Hypothalamus (tissue), 51 donors: ENCODE measurements at places on chromosomes 4 and X.

DNA sequence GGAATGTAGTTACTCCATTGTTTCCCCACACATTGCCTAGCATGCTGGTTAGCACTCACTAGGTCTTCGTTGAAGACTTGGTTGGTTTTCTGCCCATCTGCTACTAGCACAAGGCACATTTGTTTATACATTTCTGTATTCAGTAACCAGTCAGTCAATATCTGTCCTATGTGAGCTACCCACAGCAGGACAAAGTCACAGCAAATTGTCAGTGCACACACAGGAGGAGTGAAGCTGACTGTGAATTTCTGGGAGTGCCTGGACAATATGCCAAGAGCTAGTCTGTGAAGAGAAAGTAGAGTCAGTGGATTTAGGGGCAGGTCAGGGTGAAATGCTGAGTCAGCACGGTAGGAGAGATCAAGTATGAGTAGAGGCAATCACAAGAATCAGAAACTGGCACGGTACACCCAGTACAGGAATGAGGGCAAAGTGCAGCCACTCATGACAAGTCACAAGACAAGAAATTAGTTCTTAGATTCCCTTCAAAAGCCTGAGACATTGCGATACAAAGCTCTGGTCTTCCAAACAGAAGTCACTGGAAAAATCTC is 1049.8 kb upstream of the POU3F4 start:
- no peak for DNase-seq

DNA sequence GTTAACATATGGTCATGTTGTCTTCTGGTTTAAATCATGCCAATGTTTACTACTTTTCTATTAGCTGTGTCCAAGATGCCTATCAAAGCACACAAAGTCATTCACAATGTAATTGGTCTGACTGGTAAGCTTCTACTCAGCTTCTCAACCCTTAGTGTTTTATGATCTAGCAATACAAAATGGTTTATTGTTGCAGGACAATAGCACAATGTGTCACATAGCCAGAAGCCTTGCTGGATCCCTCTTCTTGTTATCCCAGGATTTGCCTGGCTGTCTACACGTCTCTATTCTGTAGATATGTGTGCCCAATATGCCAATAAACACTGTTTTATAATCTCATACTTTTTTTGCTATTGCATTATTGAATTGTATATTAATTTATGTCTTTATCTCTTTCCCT is 1111.0 kb upstream of the AGA start:
- no peak for DNase-seq

DNA sequence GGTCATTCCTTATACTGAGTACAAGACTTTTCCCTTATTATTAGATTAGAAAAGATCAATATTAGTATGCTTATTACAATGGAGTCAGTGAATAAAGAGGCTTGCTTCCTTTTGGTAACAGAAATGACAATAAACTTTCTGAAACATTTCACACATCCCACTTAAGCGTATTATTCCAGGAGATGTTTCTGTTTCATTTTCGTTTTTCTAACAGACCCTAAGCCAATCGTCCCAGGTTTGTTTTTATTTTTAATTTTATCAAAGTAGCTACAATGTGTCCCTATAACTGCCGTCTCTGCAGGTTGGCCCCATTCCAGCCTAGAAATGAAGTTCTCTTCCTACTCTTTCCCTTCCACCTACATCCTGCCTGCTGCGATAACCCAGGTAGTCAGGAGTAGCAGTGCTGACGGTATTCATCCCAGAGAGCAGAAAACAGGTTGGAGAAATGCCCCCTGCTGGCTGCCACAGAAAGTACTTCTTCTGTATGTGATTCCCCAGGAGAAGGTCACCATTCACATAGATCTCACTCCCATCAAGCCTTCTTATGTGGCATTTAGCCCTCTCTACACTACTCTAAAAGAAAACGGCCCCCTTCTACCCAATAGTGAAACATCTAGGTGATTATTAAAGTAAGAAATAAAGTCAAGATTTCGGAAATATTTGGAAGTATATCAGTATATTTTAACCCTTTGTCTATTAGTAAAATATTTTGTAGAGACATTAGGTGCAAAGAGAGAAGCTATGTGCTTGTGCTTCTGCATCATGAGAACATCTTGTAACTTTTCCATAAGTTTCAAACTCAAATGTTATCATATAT is 40.4 kb downstream of the ENPEP start:
- DNase-seq, result no peak

- no peak for DNase-seq
Observed at GRCh38 chr4:60605646-60606354, 594.3 kb upstream of the ADGRL3 start.

DNA sequence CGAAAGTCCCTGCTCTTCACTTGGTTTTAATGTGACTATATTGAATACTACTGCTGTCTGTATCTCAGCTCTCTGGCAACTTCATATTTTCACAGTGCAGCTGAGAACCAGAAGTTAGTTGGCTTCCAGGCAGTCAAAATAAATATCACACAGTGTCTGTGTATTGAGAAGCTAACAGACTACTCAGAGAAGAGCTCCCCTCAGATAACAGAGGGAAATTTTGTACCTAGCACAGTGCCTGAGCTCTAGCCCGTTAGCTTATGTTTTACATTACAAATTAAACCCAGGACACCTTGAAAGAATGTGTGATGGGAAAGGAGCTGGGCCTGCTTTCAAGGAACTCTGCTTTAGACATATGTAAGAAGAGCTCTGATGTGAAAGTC is 22.7 kb downstream of the JADE1 start:
- no peak for DNase-seq

GRCh38 chr4:111712093-111712677 is 433.1 kb upstream of the FAM241A start:
- DNase-seq, result no peak

- DNase-seq, result no peak
Observed at GRCh38 chr4:148857973-148858534, 415.8 kb upstream of the NR3C2 start.

GRCh38 chr4:39924014-39924413 is 53.7 kb downstream of the PDS5A start:
- no peak for DNase-seq

- no peak for DNase-seq
Observed at GRCh38 chr4:19366916-19367315, 884.8 kb upstream of the SLIT2 start.

GRCh38 chr4:143337600-143338287 is 1.1 kb downstream of the GAB1 start:
- peak; percentile 76 for DNase-seq

DNA sequence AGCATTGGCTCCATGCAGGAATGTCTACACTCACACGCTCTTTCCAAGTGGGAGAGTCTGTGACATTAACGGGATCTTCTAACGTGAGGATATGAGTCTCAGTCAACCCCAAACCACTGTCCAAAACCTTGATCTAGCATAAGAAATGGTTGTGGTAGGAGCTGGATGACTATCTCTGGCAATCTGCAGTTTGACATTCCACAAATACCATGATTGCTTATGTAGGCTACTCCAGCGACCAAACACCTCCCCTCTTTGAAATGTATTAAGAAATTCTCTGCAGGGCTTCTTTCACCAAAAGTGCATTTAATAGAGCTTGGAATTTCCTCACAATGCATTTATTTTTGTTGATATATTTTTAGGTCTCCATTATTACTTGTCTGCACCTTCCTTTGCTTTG is 14.1 kb upstream of the STX18 start:
- no peak for DNase-seq

- no peak for DNase-seq
Observed at GRCh38 chr4:76178296-76178695, 30.1 kb upstream of the NUP54 start.

DNA sequence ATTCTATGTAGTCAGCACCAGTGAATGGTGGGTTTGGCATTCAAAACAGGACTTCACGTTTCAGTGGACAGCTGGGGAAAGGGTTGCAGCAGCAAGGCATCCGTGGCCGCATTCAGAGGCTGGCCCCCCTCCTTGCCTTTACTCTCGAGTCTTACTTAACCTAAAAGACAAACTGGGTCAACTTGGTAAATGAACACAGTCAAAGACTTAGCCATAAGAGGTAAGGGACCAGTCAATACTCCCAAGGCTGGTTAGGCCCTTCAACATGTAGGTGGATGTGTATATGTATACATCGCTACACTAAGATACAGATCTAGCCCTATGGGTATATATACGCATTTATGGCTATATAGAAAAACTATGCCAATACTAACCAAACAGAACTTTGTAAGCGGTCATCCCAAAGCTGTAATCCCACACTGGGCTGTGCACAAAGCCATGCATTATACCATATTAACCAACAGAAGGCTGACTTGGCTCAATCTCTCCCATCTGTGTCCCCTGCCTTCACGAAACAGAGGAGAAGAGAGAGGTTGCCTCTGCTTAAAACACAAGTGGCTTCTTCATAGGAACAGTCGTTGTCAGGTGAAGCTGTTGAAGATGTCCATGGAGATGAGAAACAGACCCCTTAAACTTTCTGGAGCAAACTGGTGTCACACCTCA is 61.9 kb downstream of the TSC22D3 start:
- no peak for DNase-seq

DNA sequence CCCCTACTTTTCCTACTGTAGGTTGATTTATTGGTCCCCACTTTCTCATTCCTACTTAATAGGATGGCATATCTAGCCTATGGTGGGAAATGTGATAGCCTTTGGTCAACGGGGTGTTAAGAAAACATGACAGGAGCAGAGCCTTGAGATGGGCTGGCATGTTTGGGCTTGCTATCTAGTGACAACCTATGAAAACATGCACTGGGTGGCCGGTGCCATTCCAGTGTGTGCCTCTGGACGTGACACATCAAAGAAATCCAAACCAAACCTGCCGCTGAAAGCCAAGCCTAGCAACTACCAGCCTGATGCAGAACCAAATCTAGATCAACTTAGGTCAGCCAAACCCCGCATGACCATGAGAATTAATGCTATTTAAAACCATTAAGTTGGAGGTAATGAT is 317.6 kb downstream of the DMD start:
- DNase-seq, result no peak

GRCh38 chr4:119204916-119205315 is 7.6 kb upstream of the USP53 start:
- DNase-seq, result no peak

- DNase-seq, result no peak
Observed at GRCh38 chr4:102474736-102475504, 26.2 kb upstream of the NFKB1 start.

DNA sequence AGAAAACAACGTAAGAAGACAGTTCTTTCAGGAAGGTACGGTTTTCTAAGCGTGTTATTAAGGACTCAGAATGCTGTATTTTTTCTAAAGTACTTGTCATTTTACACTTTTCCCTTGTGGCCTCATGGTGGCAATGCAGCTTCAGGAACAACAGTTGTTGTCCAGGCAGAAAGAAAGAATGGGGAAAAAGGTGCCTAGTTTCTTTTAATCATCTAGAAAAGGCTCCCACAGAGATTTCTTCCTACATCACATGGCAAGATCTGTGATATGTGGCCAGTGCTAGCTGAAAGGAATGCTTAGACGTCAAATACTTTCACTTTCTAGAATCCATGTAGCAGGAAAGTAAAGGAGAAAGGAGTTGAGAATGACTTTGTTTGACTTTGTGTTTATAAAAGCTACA is 49.0 kb upstream of the TRAM1L1 start:
- no peak for DNase-seq

DNA sequence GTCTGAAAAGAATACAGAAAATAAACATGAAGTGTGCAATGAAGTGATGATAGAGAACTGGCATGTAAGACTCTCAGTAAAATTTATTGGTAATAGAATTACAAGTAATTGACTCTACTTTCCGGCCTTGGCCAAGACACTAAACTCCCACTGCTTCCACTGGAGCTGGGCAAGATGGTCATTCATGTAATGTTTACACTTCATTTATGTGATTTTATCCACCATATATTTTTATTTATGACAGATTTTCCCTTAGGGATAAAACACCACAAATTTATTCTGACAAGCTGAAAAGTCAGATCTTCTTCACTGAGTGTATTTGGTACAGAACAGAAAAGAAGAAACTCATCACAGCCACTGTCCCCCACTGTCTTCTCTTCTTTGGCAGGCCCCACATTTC is 191.9 kb downstream of the SLC39A8 start:
- no peak for DNase-seq

GRCh38 chr4:112270640-112271421 is 14.9 kb downstream of the TIFA start:
- DNase-seq, result no peak

GRCh38 chr4:185566972-185567371 is 31.7 kb upstream of the PDLIM3 start:
- DNase-seq, result no peak

GRCh38 chr4:148651991-148652390 is 209.8 kb upstream of the NR3C2 start:
- DNase-seq, result no peak

DNA sequence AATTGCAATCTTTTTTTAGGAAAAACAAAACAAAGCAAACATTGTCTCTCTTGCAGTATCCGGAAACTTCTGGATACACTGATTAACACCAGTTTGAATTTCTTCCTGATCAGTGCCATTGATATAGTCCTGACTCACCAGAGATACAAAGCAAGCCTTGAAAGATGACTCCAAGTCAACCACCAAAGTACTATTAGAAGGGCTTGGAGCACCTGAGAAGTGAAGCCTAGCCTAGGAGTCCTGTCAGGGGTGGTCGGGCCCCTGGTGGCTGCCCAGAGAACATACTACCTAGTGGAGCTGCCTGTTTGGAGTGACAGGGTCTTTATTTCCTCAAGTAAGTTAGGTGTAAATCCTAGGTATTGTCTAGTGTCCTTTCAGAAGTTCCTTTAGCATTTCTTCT is 593.2 kb downstream of the ZNF674 start:
- DNase-seq, result no peak

DNA sequence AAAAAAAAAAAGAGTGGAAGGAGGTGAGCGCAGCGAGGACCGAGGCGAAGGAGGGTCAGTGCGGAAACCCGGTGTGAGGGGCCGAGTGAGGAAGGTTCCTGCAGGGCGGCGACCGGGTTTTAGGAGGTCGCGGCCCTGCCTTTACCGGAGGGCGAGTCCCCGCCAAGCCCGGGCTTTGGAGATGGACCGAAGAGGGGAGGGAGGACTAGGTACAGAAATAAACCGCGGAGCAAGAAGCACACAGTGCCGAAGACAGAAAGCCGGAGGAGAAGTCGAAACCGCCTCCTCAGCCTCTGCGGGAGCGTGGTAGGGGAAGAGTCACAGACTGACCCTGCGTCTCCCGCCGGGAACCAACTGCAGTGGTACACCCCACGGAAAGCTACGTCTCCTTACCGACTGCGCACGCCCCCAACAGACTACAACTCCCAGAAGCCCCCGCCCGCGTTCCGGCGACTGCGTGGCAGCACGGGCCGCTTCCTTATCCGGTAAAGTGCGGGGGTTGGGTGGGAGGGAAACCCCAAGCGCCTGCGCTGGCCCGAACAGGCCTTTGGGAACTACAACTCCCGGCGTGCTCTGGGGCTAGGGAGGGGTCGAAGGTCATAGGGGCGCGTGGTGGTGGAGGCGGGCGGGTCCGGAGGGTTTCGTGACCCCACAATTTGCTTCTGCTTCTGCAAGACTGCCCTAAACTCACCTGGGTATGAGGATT is at the start of gene NFXL1:
NFXL1 (minus strand) TSS at position 364 of the 706 bp plus-strand sequence. CDS start 380 bp downstream, outside the sequence.
- peak; percentile 97 for DNase-seq

DNA sequence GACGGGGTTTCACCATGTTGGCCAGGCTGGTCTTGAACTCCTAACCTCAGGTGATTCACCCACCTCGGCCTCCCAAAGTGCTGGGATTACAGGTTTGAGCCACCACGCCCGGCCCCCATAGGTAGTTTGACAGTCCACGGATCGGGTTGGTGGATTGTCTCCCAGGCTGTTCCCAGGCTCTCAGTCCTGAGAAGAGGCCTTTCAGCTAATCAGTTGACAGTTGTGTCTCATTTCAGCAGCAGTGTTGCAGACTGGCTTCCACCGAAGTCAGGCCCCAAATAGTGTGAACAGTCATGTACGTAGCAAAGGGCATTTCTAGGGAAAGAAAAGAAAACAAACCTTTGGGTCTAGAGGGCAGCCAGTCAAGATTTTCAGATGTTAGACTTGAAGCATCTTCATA is 102.4 kb upstream of the TLR3 start:
- no peak for DNase-seq

GRCh38 chr4:38921151-38921550 is 53.5 kb downstream of the FAM114A1 start:
- no peak for DNase-seq
